ENCODE measurements at places on chromosomes 5 and 9.

- no peak for DNase-seq
Observed at GRCh38 chr5:158832731-158833130, 267.0 kb downstream of the EBF1 start.

DNA sequence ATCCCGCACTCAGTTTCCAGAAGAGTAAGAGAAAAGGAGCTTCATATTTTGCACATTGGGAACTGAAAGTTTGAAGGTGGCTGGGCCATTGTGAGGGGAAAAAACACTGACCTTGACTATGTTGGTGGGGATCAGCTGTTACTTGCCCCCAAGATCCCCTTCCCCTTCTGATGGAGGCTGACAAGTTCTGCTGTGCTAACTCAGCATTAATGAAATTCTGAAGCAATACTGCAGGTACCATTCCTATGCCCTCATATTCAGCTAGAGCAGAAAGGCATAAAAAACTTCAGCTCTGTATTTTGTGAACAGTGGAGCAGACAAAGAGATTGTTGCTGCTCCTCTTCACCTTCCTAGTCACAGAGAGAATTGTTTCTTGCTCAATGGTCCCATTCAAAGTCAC lies 1013.8 kb upstream of the C9orf72 start:
- no peak for DNase-seq

- DNase-seq: no peak
Observed at GRCh38 chr5:147382776-147383175, 127.1 kb downstream of the DPYSL3 start.

DNA sequence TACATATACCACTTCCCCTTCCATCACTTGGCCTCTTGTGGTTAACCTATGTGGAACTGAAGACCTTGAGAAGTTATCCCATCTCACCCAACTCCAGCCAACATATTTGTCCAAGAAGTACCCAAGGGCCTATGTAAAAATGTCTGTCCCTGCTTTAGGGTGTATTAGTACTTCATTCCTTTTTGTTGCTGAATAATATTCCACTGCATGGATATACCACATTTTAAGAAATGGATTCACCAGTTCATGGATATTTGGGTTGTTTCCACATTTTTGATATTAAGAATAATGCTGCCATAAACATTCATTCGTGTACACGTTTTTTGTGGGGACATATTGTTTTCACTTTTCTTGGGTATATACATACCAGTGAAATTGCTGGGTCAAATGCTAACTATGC lies 28.6 kb downstream of the IDNK start:
- DNase-seq: no peak

DNA sequence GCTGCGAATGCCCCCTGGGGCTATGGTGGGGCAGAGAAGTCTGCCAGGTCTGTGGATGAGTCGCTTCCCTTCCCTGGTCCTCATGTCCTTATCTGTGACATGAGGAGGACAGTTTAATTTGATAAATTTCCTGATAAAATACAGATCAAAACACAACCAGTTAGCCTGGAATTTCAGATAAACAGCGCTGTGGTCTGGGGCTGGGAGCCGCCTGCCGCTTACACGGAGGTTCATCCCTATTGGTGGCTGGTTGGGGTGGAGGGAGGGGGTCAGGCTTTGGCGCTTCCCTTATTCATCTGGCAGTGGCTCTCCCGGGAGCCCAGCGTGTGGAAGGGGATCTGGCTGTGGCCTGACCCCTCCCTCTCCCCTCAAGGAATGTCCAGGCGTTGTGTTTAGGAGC lies 17.9 kb downstream of the CRB2 start:
- no peak for DNase-seq

DNA sequence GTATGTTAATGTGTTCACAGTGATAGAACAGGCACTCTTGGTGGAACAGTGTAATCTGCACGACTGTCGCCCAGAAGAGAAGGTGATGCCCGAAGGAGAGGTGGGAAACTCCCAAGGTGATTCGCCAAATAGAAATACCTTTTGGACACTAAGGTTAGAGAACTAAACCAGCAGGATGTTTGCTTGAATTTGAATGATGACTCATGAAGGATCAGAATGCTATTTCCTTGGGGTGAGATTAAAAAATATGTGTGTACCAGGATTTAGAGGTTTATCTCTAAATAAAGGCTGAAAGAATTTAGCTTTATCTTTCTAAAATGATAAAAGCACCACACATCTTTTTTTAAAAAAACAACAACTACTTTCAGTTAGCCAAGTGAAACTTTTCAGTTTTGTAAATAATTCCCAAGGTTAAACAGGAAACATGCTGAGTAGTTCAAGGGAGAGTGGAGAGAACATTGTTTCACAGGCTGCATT lies 297.4 kb upstream of the TAS2R1 start:
- no peak for DNase-seq

- DNase-seq: no peak
Observed at GRCh38 chr9:90393365-90394152, 249.1 kb downstream of the DIRAS2 start.

DNA sequence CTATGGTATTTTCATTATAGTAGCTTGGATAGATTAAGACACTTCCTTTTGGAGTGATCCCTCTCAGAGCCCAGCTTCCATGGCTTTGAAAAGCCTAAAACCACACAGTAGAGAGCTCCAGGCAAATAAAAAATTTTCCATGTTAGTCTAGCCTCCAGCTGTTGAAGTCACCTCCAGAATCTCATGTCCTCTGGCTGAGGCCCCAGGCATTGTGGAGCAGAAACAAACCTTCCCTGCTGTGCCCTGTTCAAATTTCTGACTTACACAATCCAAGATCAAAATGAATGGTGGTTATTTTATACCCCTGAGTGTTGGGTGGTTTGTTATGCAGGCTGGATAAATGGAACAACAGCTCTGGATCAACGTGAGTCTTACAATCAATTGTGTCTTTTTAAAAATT lies 203.9 kb downstream of the ICE1 start:
- no peak for DNase-seq

GRCh38 chr9:8781458-8781857 lies 981.9 kb upstream of the DMAC1 start:
- no peak for DNase-seq

GRCh38 chr5:26009742-26010141 lies 1028.6 kb downstream of the CDH9 start:
- DNase-seq: no peak

DNA sequence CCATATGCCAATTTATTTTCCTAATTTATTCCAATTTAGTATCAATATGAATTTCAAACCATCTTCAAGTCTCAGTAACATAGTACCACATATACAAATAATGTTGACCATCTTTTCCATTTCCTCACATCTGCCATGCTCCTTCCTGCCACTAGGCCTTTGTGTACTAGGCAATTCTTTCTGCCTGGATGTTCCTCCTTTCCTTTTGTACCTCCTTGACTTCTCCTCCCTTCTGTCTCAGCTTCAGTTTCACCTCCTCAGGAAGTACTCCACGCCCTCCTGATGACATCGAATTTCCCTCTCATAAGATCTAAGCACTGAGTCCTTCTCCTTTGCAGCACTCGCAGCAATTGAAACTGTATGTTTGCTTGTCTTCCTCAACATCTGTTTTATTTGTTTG lies 53.9 kb downstream of the MEF2C start:
- no peak for DNase-seq

DNA sequence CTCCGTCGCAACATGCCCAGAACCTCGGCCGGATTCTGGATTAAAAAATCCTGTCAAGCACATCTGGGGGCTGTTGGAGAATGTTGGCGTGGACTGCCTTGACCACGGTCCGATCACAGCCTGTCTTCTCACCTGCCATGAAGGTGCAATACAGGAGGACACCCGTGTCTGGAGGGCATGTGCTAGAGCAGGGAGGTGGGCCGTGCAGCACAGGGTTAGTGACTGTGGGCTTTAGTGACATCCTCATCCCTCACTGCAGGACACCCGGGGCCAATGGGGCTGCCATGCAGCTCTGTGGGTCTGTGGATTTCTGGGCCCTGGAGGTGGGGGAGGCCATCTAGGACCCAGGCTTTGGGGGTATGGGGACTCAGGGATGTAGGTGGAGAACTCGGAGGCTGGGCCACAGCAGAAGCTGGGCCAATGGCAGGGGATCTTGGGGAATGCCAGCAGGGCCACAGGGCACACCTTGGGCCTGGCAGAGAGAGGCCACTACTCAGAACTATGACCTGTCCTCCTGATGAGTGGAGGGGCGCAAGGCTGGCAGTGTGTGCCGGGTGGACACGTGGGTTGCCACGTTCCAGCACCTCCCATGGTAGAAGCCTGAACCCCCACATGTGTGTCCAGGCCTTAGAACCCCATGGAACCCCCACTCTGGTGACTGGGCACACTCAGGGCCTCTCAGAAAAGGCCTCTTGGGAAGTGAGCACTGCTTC lies 23.3 kb downstream of the ZDHHC11B start:
- DNase-seq: no peak

DNA sequence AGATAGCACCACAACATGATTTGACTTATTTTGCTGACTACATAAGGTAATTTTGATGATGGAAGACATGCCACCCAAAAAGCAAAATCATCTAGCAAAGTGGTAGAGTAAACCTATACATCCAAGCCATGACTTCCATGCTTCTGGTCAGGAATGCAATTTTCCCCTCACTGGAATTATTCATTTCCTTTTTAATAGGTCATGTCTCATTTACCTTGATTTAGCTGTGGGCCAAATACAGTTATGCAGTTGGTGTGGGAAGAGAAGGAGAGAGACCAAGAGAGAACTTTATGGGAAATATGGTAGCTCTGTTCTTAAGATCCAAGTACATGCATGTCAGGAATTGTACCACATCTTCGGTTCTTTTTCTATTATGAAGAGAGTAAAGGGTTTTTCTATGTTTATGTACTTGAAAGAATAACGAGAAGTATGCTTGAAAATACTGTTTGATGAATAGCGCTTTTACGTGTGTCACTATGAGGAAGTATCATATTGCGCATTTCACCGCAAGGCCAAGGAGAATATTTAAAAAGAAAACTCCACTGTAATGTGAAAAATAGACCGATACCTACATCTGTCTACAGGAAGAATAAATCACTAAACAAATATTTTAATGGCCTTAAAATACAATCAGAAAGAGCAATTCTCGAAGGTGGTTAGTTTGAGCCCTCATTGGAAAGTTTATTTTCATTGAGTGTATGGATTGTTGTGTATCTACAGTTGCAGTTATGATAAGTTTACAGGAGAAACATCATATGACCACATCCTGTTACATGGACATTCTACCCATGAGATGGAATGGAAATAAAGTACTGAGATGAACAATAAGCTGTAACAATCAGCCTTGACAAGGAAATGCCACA lies 134.0 kb downstream of the FOXD1 start:
- no peak for DNase-seq

DNA sequence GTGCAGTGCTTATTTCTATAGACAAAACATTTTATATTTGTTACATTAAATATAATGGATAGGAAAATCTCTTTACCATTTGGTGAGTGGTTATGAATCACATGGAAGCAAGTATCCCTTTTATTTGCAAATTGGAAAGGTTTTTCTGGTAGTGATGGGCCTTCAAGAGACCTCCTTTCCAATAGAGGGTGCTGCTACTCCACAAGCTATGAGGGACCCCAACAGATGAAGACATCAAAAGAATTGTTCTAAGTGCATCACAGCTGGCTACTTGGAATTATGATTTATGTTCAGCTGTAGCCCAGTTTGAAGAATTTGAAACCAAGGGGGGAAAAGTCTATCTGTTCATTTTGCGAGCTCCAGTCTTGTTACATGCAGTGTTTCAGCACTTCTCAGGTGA lies 493.7 kb upstream of the SGCD start:
- no peak for DNase-seq

- no peak for DNase-seq
Observed at GRCh38 chr5:6197427-6197826, 180.9 kb downstream of the MED10 start.

- DNase-seq: no peak
Observed at GRCh38 chr9:107603281-107603680, 113.7 kb upstream of the KLF4 start.

DNA sequence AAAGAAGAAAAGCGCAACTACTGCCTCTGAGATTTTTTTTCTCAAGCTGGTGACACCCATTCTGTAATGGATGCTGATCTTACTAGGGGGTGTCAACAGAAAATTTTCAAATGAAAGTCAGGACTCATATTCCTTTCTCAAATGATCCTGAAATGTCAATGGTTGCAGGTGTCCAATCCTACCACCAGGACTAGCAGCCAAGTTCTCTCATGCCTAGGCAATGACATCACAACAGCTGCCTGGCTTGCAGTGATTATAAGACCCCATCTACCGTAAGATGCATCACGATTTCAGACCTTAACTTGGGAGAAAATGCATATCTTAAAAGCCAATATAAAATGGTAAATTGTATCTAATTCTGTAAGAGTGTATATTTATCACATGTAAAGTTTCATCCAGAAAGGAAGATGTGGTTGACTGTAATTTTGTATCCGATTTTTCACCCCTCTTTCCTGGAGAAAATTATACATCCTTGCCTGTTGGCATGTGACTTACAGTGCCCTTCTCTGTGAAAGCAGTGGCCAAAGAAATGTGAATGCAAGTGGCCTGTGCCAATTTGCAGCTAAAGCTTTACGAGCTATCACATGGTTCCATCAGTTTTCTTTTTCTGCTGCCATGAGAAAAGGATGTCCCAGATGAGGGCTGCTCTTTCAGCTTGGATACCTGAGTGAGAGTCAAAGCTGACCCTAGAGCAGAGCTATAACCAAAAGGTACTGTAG lies 104.4 kb downstream of the DENND1A start:
- no peak for DNase-seq

- DNase-seq: no peak
Observed at GRCh38 chr9:79542735-79543620, 28.8 kb upstream of the TLE4 start.

GRCh38 chr5:94508461-94509148 lies 109.8 kb downstream of the KIAA0825 start:
- DNase-seq: no peak

DNA sequence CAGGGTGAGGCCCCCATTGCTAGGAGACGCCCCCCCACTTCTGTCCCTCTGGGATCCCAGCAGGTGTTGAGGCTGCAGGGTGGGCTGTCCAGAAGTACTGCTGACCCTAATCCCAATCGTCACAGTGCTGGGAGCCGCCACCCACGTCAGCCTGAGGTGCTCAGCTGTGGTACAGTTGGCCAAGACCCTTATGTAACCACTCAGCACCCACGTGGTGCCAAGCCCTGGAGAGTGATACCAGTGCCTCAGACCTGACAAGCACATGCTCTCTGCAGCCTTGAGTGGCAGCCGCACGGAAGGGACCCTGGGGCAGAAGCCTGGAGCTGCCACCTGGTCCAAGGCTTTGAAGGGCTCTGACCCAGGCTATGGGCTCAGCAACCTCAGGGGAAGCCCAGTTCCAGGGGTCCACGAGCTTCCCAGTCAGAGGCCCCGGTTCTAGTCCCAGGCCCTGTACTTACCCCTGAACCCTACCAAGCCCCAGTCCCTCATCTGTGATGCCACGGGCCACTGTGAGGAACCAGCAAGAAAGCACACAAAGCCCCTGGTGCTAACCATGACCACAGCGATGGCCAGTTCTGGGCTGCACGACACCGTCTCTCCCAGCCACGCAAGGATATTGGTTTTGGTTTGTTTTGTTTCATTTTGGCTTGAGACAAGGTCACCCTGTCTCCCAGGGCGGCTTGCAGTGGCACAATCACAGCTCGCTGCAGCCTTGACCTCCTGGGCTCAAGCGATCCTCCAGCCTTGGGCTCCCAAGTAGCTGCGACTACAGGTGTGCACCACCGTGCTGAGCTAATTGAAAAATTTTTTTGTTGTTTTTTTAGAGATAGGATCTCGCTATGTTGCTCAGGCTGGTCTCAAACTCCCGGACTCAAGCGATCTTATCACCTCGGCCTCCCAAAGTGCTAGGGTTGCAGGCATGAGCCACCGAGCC lies 50.7 kb downstream of the DBH start:
- no peak for DNase-seq
